ENCODE measurements at places on chromosomes 5 and 9. TPM values are rescaled to one million over a fixed set of nuclear protein-coding genes. Genes with fewer than 3 reads are reported as not detected.
A peak's percentile ranks its signal among the peaks of the same experiment; 100 is the strongest.

DNA sequence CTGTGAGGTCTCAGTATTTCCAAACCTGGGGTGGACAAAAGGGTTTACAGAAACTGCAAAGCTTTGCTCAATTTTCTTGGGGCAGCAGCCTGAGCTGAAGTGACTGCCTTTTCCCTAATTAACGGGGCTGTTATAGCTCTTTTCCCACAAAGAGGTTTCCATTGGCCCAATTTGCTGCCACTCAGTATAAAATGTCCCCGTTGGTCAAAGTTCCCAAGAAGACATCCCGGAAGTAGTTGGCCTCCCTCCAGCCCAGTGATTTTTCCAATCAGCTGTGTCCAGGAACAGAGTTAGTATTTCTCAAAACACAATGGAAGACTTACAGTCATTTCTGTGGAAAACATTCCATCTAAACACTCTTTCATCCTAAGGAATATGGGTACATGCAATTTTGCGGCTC, 643.6 kb downstream of the ACTL7B start:
- H3K4me1 ChIP-seq = no peaks in the 10 kb centered on the region
- no peak for DNase-seq
- no peaks in the 10 kb centered on the region for H3K36me3 ChIP-seq
- no peak overlapping the region for H3K4me3 ChIP-seq
- H3K27ac ChIP-seq = no peak overlapping the region

GRCh38 chr9:109182550-109182939, 15.5 kb upstream of the FRRS1L start:
- H3K27ac ChIP-seq = no peak overlapping the region
- no peak for DNase-seq
- no peaks in the 10 kb centered on the region for H3K27me3 ChIP-seq
- H3K4me3 ChIP-seq = no peak overlapping the region

DNA sequence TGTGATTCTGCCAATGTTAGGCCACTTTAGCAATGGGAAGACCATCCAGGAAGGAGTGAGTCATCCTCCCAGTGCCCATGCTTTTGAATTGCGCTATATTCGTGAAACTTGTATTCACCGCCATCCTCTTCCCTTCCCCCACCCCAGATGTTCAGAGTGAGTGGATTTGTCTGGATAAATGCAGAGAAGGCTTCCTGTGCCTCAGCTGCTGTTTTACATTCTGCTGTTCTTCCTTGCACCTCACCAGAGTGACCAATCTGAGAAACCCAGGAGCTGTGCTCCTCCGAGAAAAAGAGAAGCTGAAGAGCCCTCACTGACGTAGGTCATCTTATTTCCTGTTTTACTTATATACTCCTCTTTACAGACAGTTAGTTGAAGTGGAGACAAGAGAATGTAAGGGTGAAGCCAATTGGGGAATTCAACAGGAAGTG, 24.6 kb upstream of the SVEP1 start:
- no peak overlapping the region for H3K4me3 ChIP-seq
- H3K27me3 ChIP-seq = no peaks in the 10 kb centered on the region
- no peak overlapping the region for H3K27ac ChIP-seq
- H3K36me3 ChIP-seq = no peaks in the 10 kb centered on the region

GRCh38 chr9:2662496-2662895, 40.9 kb downstream of the VLDLR start:
- H3K36me3 ChIP-seq = no peaks in the 10 kb centered on the region
- no peak overlapping the region for H3K27ac ChIP-seq
- H3K27me3 ChIP-seq = no peaks in the 10 kb centered on the region
- no peak overlapping the region for H3K4me3 ChIP-seq

The ST8SIA4 gene
- not detected for total RNA-seq

DNA sequence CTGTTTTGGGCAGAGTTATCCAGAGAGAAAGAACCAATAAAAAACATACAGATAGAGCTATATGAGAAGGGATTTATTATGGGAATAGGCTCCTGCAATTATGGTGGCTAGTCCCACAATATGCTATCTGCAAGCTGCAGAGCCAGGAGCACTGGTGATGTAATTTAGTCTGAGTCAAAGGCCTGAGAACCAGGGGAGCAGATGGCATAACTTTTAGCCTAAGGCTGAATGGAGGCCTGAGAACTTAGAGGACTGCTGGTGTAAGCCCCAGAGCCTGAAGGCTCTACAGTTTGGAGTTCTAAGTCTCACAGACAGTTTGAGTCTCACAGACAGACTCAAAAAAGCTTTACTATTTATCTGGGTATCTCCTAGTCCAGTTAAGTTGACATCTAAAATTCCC, 263.8 kb downstream of the FBXL7 start:
- H3K4me3 ChIP-seq = no peak overlapping the region
- H3K36me3 ChIP-seq = no peaks in the 10 kb centered on the region
- H3K4me1 ChIP-seq = no peaks in the 10 kb centered on the region
- H3K27me3 ChIP-seq = no peaks in the 10 kb centered on the region

DNA sequence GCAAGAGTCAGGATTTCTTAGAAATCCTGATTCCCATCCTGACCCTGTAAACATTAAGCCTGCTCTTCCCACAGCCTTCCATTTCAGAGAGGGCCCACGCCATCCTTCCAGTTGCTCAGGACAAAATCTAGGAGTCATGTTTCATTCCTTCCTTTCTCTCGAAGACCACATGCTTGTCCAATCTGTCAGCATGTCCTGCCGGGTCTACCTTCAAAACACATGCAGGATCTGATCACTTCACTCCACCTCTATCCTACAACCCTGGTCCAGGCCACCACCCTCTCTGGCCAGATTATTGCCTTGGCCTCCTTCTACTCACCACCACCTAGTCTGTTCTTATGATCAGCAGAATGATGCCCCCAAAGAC, 79.8 kb downstream of the C5orf15 start:
- no peak overlapping the region for H3K27ac ChIP-seq
- H3K36me3 ChIP-seq = no peaks in the 10 kb centered on the region
- no peaks in the 10 kb centered on the region for H3K4me1 ChIP-seq

DNA sequence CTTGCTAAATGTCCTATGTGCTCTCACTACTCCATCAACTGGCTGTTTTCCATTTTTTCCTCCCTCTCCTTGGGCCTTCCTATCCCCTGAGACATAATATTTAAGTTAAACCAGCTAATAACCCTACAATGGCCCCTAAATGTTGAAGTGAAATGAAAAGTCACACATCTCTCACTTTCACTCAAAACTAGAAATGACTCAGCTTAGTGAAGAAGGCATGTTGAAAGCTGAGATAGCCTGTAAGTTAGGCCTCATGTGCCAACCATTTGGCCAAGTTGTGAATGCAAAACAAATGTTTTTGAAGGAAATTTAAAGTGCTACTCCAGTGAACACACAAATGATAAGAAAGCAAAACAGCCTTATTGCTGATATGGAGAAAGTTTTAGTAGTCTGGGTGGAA, 48.8 kb upstream of the CDH10 start:
- no peaks in the 10 kb centered on the region for H3K27me3 ChIP-seq
- no peak for DNase-seq
- no peaks in the 10 kb centered on the region for H3K36me3 ChIP-seq

The PLPPR1 gene
- total RNA-seq = not detected

DNA sequence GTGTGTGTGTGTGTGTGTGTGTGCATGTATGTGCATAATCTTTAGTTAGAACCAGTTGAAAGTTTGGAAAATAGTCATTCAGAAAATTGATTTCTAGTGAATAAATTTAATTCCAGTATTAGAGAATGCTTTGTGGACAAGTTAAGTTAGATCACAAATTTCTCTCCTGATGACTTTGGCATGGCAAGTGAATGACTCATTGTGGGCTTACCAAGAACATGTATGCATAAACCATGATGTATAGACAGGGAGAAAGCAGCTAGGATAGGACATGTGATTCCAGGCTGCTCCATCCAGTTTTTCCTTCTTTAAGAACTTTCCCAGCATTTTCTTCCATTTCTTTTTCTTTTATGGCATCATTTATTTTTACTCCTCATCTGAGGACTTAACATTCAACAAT, 85.7 kb upstream of the SGCD start:
- no peaks in the 10 kb centered on the region for H3K4me1 ChIP-seq
- H3K27ac ChIP-seq = no peak overlapping the region
- H3K27me3 ChIP-seq = no peaks in the 10 kb centered on the region
- no peaks in the 10 kb centered on the region for H3K36me3 ChIP-seq

DNA sequence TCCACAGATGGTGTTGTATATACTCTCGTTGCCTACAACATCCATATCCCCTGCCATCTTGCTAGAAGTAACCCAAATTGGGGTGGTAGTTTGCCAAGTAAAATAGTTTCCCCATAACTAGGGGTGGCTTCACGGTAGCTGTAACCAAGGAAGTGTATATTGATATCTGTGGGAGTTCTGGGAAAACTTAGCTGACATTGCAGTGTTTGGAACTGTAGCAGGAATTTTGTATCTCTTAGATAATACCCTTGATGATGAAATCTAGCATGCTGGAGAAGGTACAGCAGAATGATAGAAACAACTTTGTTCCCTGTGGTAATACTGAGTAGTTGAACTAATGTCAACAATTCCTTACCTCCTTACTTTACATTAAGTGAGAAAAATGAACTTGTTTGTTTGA, 29.8 kb downstream of the FBXL7 start:
- no peak overlapping the region for H3K4me3 ChIP-seq
- no peak for DNase-seq
- peaks cover 30% of the 10 kb centered on the region for H3K36me3 ChIP-seq
- H3K27ac ChIP-seq = no peak overlapping the region

DNA sequence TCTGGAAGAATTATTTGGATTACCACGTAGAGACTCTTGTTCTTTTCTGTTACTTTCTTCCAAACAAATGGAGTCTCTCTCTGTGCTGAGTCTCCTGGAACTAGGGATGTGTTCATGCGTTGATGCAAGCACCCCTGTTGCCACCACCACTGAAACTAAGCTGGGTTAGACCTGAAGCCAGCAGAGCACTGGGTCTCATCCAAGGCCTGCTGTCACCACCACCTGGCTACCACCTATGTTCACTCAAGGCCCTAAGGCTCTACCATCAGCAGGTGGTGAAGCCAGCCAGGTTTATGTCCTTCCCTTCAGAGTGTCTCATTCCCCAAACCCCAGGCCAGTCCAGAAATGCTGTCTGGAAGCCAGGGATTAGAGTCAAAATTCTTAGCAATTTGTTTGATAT, 13.3 kb downstream of the RIC1 start:
- no peaks in the 10 kb centered on the region for H3K27me3 ChIP-seq
- H3K27ac ChIP-seq = no peak overlapping the region
- no peak for DNase-seq
- peaks cover 19% of the 10 kb centered on the region for H3K4me1 ChIP-seq
- H3K36me3 ChIP-seq = no peaks in the 10 kb centered on the region
- H3K4me3 ChIP-seq = no peak overlapping the region

The FRMD3 gene
- 15.5 TPM for total RNA-seq

- no peak overlapping the region for H3K27ac ChIP-seq
- no peaks in the 10 kb centered on the region for H3K27me3 ChIP-seq
- no peaks in the 10 kb centered on the region for H3K36me3 ChIP-seq
- no peak overlapping the region for H3K4me3 ChIP-seq
- DNase-seq = no peak
These were observed 59.1 kb downstream of the THBS4 start for GRCh38 chr5:80094236-80094738.

DNA sequence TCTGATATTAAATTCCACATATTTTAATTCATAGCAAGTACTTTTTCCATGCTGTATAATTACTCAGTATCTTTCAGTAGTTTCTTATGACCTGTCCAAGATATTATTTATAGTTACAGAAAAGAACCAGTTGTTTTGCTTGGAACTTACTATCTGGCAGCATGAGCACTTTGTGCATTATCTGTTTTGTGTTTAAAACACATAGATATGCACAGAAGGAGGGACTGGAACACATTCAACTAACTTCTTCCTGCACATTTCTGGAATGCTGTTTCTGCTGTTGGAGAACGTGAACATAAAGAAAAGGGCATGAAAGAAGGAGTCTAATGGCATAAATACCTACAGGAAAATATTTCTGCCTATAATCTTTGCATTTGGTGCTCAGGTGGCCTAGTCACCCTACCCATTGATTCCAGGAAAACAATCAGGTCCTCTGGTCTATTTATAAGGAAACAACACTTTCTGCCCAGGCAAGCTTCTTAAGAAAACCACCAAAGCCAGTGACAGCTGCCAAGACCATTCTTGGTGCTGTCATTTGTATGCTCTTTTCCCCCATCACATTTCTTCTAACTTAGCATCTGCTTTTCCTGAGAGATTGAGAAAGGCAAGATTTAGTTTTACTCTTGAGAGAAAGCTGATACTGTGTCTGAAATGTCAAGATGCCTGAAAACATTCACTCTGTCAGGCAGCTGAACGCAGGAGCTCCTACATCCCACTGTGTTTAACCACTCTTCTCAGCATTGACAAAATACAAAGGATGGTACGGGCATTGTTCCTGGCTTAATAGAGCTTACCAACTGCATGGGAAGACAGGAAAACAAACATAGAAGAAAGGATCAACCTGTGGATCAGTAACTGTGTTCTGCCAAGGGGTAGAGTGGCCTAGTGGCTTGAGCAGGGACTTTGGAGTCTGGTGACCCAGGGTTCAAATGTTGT, 40.3 kb downstream of the RAB3C start:
- no peaks in the 10 kb centered on the region for H3K27me3 ChIP-seq
- no peak overlapping the region for H3K4me3 ChIP-seq
- DNase-seq = no peak
- H3K27ac ChIP-seq = no peak overlapping the region

GRCh38 chr5:115720888-115721287, 95.1 kb upstream of the TMED7 start:
- no peaks in the 10 kb centered on the region for H3K36me3 ChIP-seq
- no peak for DNase-seq
- H3K27ac ChIP-seq = no peak overlapping the region
- no peak overlapping the region for H3K4me3 ChIP-seq

DNA sequence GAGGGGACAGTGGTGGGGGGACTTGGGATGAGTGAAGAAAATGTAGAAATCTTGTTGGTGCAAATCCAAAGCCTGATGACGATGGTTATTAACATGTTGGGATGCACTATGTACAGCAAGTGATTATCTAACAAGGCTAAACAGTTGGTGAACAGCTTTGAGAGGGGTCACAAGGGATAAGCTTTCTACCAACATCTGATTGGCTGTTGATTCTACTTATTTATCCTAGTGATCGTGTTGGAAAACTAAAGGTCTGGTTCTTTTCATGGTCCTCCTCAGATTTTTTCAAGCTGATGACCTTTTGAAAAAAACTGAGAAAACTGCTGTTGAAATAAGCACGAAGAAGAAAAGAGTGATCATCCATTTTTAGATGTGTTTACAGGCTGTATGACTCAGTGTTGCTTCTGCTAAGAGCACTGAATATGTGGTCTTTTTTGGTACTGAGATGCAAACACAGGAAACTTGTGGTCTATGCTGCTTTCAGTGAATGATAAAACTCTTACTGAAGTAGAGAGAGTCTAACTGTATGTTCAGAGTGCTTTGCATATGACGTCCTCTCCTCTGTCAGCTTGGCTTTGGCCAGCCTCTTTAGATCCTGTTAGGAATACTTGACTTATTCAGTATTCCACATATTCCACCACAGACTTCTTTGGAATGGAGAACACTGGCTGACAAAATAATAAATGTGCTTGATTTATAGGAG, 174.8 kb downstream of the SLF1 start:
- H3K27me3 ChIP-seq = no peaks in the 10 kb centered on the region
- H3K27ac ChIP-seq = peak overlapping the region; percentile 64

- no peaks in the 10 kb centered on the region for H3K36me3 ChIP-seq
- no peak for DNase-seq
- no peaks in the 10 kb centered on the region for H3K27me3 ChIP-seq
- H3K4me3 ChIP-seq = no peak overlapping the region
- H3K4me1 ChIP-seq = peaks cover 6% of the 10 kb centered on the region
These were observed 68.5 kb downstream of the TMC1 start for GRCh38 chr9:72589667-72590521.

Data from SJSA1 (cell line).